ENCODE measurements at places on chromosomes 13 and 19.
A peak's percentile ranks its signal among the peaks of the same experiment; 100 is the strongest.

- peak; percentile 98 for DNase-seq
These were observed 10.7 kb downstream of the MARCHF2 start for GRCh38 chr19:8423817-8424223.

DNA sequence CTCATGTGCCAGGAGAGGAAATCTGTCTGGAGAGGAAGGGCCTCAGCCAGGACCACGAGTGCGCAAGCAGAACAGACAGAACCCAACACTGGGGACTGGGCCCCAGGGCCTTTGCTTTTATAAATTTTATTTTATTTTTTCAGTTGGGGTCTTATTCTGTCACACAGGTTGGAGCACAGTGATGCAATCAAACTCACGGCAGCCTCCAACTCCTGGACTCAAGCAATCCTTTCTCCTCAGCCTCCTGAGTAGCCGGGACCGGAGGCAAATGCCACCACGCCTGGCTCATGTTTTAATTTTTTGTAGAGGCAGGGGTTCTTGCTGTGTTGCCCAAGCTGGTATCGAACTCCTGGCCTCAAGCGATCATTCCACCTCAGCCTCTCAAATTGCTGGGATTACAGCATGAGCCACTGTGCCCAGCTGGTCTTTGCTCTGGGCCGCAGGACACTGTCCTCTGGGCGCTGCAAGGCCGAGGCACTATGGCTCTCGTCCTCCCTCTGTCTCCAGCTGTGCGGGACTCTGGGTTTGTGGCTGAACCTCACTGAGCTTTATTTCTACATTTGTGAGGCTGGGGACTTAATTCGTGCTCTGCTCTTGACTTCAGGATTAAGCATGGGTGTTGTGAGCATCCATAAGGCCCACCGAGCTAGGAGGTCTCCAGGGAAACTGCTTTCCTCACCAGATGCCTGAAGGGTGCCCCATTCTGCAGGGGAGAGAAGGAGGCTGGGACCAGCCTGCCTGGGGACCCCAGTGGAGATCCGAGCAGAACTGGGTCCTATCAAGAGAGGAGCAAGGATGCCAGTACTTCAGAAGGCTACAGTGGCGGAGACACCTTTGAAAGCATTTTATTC is 144.2 kb upstream of the VSTM2B start:
- no peak for DNase-seq

- DNase-seq, result no peak
These were observed 2.8 kb downstream of the DNAJC3 start for GRCh38 chr13:95679722-95680121.

- no peak for DNase-seq
These were observed 58.4 kb upstream of the C13orf46 start for GRCh38 chr13:114032126-114032799.

GRCh38 chr19:49347835-49348234 is 12.6 kb downstream of the CD37 start:
- no peak for DNase-seq

DNA sequence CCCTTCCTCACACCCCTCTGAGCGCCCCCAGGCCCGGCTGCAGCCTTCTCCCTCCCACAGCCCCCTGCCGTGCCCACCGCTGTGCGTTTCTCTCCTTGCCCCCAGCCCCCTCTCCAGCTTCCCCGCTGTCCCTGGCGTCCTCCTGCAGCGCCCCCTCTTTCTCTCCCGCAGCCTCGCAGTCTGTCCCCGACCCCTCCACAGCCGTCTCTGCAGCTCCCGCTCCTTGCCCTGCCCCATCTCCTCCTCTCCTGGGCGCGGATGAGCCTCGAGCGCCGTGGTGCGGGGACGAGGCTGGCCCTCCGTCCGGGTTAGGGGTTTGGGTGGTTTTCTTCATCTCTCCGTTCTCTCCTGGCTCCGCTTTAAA is 1.1 kb downstream of the KMT5C start:
- no peak for DNase-seq

- DNase-seq, result peak; percentile 51
These were observed 33.9 kb upstream of the CEACAM21 start for GRCh38 chr19:41541990-41542584.

- DNase-seq, result no peak
These were observed 62.1 kb downstream of the DGKH start for GRCh38 chr13:42110410-42111155.

GRCh38 chr19:53328967-53329366 is 4.6 kb upstream of the ZNF845 start:
- DNase-seq, result peak; percentile 35

Data from tibial artery (tissue), 4 donors.